Stimulated activated CD4-positive, alpha-beta T cell treated with anti-CD3 and anti-CD28 coated beads, Interleukin-1b, Interleukin-23, amount 100 ng/mL, for 1 hour (primary cell): ENCODE measurements at places on chromosomes 1 and 21.

GRCh38 chr1:172599912-172600311, 59.0 kb upstream of the FASLG start:
- DNase-seq, result no peak

DNA sequence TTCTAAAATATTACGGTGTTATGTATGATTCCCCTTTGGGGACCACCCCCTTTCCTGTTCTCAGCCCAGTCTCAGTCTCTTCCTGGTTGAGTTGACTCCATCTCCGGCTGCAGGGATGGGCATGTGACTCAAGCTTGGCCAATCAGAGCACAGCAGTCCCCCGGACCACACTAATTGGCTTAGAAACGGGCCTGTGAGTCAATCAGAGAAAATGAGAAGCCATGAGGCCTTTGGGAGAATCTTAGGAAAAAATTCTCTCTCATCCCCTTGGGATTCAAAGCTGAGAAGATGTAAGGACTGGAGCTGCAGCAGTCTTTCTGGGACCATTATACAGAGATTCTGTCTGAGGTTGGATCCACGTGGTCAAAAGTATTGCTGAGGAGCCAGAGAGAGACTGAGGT, 10.7 kb upstream of the FHAD1 start:
- no peak for DNase-seq

DNA sequence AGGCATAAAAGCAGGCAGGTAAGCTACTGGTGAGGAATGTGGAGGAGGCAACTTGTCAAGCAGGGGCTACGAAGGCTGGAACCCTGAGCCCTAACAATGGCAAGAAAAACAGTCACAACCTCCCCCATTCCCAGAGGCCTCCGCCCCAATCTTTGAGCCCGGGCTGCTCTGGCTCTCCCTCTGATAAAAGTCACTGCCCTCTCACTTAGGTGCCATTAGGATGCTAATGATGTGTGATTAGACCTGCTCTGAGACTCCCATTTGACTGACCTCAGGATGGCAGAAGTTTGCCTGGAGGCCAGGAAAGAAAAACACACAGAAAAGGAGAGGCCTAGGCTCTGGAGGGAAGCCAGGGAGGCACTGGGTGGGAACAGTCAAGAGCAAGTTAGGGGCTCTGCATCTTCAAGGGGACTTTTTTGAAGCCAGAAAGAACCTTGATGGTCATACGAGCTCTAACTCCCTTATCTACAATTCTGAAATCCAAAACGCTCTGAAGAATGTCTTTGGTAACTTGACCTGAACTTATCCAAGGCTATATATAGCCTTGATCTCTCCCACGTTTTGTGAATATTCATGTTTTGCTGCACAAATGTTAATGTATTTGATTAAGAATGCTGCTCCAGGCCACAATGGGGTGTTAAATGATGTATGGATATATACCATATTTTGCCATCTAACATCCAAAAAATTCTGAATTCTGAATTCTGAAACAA, 98.9 kb downstream of the TRABD2B start:
- no peak for DNase-seq

DNA sequence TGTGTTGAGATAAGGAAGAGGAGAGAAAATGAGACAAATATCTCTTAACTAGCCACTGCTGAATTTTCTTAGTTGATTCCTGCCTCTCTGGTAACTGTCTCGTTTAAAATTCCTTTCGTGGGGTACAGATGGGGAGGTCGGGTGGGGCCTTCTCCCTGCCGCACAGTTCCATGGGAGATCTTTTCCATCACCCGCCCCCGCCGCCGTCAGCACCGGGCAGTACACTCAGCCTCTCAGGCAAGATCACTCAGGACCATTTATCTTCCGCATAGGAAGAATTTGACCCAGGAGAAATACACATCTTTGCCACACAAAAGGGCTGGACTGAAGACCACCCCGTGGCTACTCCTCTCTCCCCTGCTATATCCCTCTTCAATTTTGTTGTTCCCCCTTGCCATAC, 2.3 kb upstream of the VPS26C start:
- DNase-seq, result no peak

- no peak for DNase-seq
These were observed 120.6 kb downstream of the KCNJ15 start for GRCh38 chr21:38377165-38378088.

DNA sequence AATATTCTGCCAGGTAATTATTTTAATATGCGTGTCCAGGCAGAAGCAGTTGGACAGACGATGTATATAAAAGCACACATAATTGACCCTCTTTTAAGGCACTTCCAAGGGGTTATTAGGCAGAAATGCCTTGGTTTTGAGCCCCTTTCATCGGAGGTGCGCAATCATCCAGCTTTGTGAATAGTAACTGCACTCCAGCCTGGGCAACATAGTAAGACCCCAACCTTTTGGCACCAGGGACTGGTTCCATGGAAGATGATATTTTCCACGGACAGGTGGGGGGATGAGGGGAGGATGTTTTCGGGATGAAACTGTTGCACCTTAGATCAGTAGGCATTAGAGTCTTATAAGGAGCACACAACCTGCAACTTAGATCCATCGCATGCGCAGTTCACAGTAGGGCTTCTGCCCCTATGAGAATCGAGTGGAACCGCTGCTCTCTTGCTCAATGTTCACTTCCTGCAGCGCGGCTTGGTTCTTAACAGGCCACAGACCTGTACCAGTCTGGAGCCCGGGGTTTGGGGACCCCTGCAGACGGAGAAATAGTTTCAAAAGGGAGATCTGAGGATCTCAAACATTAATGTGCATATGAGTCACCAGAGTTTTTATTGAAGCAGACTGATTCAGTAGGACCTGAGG, 1.8 kb upstream of the MCOLN2 start:
- DNase-seq, result no peak

DNA sequence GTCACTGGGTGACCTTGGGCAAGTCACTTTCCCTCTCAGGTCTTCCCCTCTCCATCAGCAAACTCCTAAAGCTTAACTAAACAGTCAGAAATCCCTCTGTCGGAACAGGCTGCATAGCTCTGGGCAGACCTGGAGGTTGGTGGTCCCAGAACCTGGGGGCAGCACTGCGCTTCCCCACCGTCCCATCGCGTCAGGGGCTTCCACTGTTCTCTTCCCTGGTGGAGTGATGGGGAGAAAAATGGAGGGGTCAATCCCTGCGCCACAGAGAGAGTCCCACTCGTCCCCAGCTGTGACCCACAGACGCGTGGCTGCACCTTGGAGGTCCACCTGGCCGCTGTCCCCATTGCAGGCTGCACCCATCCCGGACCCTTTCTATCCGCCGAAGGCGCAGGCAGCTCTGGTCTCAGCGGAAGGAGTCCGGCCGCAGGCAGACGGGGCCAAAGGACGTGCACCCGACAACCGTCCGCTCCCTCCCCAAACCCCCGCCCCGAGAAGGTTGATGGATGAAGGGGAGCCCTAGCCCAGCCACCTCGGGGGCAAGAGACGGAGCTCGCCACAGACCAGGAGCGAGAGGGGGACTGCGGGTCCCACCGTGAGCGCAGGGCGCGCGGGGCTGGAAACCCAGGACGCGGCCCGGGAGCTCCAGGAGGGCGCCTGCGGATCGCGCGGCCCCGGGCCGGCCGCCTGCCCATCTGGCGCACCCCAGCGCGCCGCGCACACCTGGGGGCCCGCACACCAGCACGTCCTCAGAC, 588 bp upstream of the WNT3A start:
- no peak for DNase-seq

GRCh38 chr1:205568469-205569361, 63.1 kb downstream of the ELK4 start:
- DNase-seq, result no peak

DNA sequence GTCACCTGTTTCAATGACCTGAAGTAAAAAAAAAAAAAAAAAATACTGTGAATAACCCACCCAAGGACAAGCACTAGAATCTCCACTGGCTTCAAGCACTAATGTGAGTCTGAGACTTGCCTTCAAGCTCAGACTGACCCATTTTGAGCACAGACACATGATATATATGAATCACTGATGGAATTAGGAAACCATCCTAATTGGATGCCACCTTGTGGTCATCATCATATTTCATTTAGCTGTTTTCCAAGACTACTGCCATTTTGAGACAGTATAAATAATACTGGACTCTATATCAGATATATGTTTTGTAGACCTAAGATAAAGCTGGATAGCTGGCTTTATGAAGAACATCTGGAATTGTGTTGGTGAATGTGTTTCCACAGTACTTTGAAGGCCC, 1232.0 kb downstream of the KCNT2 start:
- no peak for DNase-seq

DNA sequence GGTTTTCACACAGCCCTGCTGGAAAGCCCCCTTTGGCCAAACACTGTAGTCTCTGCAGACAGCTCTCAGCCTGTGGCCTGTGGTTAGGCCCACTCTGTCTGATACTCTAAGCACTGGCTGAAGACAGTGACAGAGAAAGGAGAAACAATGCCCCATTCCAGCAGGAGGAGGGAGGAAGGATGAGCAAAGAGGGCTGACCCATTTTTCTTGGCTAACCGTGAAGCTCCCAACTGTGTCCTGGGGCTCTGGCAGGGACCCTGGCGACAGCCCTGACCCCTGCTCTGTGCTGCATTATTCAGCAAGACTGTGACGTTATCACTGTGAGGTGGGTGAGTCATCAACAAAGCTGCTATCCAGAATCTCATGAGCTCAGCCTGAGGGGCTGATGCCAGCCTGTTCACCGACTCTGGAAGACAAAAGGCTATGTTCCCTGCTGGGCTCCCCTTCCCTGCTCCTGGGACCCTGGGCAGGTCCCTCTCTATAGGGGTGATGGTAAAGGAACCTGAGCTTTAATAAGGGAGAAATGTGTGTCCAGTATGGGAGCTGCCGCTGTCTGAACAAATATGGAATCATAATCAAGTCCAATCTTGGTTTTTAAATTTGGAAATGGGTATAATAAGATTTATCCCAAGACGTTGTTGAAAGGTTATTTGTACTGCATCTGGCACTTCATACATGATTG, 107.0 kb downstream of the RHOU start:
- DNase-seq, result no peak

- DNase-seq, result no peak
These were observed 138.5 kb downstream of the HS2ST1 start for GRCh38 chr1:87052961-87053360.

DNA sequence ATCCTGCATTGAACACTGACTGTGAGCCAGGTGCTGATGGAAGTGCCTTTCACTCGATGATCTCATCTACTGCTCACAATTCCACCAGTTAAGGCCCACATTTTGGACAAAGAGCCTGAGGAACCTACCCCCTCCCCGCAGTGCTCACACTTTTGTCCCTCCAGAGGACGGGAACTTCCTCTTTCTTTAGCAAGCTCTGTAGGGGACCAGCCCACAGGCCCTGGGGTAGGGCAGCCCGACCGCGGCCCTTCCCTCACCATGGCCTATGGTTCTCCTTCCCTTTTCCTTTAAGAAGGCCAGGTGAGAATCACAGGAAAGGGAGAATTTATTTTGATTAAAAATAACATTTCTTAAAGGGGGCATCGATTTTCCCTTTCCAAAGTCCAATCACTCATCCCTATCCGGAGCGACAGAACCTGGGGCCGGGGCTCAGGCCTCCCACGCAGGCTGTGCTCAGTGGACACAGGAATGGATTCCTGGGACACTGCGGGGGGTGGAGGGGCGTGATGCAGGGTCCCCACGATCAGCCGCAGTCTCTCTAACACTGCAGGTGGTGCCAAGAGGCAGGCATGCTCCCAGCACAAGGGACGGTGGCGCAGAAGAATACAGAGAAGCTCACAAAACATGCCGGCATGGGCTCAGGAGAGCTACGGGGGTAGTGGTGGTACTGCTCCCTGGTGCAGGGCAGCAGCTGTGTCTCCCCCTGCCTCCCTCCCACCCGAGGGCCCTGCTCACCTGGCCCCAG, 8.9 kb upstream of the KCNE1 start:
- DNase-seq, result no peak

DNA sequence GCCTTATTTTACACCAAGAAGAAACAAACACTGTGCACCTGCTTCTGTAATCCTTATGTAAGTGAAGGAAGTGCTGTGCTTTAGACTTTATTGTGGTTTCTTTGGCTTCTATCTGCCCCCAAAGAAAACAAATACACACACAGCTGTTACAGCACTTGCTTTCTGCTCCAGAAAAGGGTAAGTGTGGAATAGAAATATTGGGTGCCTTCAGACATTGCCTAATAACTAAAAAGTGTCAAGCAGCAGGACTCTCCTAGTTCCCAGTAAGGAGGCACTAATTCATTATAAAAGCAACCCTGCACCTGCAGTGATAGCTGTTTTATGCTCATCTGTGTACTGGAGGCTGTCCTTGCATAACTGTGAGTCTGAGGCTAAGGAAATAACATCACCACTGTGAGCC, 23.4 kb upstream of the PRRX1 start:
- DNase-seq, result no peak

DNA sequence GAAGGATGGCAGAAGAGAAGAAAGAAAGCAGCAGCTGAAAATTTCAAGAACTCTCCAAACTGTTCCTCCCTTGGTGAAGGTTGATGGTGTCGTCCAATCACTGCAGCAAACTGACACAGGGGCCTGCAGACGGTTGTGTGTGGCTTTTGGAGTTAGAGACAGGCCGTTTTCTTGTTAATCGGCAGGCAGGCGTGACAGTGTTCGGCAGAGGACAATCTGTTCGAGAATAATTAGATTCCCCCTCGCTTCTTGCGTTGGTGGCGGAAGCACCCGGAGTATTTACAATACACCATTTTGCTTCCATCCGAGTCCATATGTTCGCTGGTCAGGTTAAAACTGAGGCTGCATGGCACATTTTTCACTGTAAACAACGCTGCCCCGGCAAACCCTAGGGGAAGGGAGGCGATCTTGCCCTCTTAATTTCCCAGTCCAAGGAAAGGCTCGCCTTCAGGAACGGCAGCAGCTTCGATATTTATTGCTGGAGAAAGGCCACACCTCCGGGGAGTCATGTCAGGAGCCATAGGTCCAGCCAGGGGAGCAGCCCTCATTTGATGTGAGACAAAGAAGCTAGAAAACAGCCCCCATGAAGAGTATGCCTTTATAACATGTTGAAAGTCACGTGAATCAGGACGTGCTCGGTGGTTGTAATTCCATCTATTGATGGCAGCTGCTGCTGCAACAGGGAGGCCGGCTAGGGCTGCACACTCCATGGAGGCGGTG, 360.1 kb downstream of the SMYD3 start:
- no peak for DNase-seq

- DNase-seq, result no peak
These were observed 51.7 kb downstream of the BACE2 start for GRCh38 chr21:41219498-41220207.

- DNase-seq, result no peak
These were observed at the start of gene ANGPTL3 for GRCh38 chr1:62597281-62597680. Gene ANGPTL3, plus strand, starts transcription at chr1:62597520. Its CDS starts 47 bp downstream, at chr1:62597567.

GRCh38 chr21:30209601-30210000, 6.3 kb downstream of the CLDN8 start:
- no peak for DNase-seq
